ENCODE measurements at places on chromosomes 3 and 15. TPM values are rescaled to one million over a fixed set of nuclear protein-coding genes. Genes with fewer than 3 reads are reported as not detected.

The RHCG gene
- polyA plus RNA-seq: not detected

The SLC51A gene
- polyA plus RNA-seq: not detected

The CCR3 gene
- polyA plus RNA-seq: not detected

The PFN2 gene
- 165 TPM for polyA plus RNA-seq

The CCR8 gene
- polyA plus RNA-seq: not detected

The DAZL gene
- polyA plus RNA-seq: not detected

The SLC28A1 gene
- polyA plus RNA-seq: not detected

The LINGO1 gene
- 0.30 TPM for polyA plus RNA-seq

The LYSMD4 gene
- 6.9 TPM for polyA plus RNA-seq

The RLBP1 gene
- polyA plus RNA-seq: not detected

The ZNF662 gene
- 0.84 TPM for polyA plus RNA-seq

The POMGNT2 gene
- 16.3 TPM for polyA plus RNA-seq

The STRIT1 gene
- polyA plus RNA-seq: not detected

The GOLGA8M gene
- 0.30 TPM for polyA plus RNA-seq

Measured in endothelial cell of umbilical vein (primary cell).